Effector CD4-positive, alpha-beta T cell (primary cell): ENCODE measurements at places on chromosomes 4 and X.

DNA sequence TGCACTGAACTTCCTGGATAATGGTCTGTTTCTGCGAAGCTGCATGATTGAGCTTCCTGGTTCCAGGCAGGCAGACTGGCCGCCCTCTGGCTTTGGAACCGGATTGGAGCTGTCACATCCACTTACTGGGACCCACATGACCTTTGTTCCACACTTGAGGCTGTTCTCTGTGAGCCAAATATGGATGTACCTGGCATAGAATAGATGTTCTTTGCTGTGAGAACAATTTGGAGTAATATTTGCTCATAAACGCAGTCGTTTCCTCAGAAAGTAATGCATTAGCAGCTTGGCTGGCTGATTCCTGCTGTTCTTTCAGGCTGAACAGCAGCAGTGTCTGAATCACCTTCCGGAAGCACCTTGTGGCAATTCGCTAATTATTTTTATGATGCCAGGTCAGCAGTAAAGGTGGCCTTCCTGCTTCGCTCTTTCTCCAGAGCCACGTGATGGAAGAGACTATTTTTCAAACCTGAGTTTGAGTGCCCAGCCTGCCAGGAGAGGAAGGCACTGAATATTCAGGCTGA lies 78.1 kb upstream of the BOD1L1 start:
- DNase-seq, result no peak

- no peak for DNase-seq
Observed at GRCh38 chrX:72048510-72049455, 82.9 kb downstream of the RTL5 start.

- no peak for DNase-seq
Observed at GRCh38 chrX:103124284-103124683, 31.3 kb upstream of the NXF3 start.

- no peak for DNase-seq
Observed at GRCh38 chr4:123749383-123749782, 352.8 kb downstream of the SPRY1 start.

DNA sequence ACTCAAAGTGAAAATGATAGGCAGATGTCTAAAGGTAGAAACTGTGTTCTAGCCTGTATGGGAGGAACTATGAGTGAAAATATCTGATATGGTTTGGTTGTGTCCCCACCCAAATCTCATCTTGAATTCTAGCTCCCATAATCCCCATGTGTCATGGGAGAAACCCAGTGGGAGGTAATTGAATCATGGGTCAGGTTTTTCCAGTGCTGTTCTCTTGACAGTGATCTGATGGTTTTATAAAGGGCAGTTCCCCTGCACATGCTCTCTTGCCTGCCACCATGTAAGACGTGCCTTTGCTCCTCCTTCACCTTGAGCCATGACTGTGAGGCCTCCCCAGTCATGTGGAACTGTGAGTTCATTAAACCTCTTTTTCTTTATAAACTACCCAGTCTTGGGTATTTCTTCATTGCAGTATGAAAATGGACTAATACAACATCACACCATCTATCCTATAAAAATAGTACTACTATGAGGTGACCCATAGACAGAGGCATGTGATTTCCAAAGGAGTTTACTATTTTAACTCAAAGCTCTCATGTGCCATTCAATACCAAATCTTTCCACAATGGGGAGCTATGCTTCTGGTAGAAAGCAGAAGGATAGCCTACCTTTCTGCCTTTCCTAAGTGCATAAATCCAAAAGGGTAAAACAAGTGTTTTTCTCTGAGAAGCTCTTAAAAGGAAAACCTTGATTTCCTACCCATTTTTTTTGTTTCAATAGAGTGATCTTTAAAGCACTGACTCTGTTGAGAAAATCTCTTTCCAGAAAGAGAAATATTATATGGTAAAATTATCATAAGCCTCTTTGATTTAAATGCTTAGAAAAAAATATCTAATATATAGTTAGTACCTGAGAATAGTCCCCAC lies 38.8 kb downstream of the SEC31A start:
- no peak for DNase-seq

DNA sequence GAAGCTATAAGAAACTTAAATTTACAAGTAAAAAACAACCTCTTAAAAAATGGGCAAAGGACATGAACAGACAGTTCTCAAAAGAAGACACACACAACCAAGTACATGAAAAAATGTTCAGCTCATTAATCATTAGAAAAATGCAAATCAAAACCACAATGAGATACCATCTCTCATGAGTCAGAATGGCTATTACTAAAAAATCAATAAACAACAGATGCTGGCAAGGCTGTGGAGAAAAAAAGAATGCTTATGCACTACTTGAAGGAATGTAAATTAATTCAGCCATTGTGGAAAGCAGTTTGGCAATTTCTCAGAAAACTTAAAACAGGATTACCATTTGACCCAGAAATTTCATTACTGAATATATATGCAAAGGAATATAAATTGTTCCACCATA lies 666.3 kb upstream of the GRIA3 start:
- no peak for DNase-seq

- DNase-seq, result no peak
Observed at GRCh38 chr4:107835406-107835805, 10.7 kb downstream of the SGMS2 start.

GRCh38 chr4:90121676-90122354 lies 5.4 kb upstream of the CCSER1 start:
- DNase-seq, result no peak

- no peak for DNase-seq
Observed at GRCh38 chr4:184097241-184097605, 120.5 kb downstream of the ENPP6 start.

DNA sequence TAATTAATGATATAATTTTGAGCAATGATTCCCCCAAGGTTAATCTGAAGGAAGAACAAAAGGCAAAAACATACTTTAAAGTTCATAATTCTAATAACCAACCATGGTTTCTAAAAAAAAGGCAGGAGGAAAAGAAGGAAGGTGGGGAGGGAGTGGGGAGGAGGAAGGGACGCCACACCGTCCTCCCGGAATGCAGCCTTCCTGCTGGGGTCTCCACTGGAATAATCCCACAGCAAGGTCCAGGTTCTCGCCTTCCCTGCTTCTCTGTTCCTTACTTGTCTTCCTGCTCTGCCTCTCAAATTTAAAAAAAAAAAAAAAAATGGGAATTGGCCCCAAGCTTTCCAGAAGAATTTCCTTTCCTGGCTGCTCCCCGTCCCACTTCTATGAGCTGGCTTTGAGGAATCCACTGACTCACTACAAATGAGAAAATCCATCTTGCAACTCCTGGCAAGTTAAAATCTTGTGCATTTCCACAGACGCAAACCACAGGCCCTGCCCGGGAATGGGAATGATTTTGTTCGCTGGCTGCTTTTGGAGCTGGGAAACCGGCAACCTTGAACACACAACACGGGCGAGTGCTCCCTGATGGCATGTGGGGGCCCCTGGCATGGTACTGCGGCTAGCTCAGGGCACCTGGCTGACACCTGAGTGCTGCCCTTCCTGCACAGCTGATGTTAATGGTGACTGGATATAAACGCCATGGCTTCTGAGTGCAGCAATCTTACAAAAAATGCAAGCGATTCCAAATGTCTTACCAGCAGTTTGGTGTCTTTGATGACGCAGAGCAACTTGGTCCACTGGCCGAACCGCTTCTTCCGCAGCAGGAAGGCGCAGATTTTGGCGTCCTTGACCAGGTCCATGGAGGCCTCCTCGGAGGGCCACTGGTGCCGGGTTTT lies 97.0 kb downstream of the AFAP1 start:
- DNase-seq, result no peak

DNA sequence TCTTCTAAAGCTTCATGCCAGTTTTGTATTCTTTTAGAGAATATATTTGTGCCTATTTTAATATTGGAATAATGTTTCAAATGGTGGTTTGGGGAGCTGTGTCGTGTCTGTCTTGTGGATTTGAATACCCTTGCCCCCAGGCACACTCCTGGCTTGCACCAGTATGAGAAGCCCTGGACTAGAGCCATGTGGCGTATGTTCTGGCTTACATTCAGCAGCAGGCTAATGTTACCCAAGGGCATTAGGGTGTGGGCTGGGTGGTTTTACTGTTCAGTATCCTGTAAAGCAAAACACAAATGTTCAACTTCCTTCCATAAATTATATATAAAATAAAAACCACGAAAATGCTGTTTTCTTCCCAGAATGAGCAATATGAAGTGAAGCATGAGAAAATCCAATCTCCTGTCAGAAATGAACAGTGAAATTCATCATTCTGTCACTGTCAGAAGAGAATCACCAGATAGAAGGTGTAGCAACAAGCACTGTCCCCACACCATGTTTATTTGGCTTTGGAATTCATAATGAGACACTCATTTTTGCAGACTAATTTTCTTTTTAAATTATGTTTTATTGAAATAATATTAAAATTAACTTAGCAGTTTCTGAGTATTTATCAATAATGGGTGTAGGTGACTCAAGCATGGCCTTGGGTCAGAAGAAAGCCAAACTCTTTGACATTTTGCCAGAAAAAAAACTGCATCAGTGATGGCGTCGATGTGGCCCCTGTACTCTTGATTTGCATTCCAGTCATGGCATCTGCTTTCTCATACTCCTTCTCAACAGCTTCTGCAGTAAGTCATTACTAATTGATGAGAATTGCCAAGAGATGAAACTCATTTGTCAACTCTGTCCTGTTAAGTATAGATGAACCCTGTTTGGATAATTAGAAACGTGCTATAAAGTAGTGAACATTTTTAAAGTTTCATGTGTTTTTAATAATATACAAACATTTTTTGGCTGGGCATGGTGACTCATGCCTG lies 43.8 kb downstream of the WWC2 start:
- DNase-seq, result no peak

DNA sequence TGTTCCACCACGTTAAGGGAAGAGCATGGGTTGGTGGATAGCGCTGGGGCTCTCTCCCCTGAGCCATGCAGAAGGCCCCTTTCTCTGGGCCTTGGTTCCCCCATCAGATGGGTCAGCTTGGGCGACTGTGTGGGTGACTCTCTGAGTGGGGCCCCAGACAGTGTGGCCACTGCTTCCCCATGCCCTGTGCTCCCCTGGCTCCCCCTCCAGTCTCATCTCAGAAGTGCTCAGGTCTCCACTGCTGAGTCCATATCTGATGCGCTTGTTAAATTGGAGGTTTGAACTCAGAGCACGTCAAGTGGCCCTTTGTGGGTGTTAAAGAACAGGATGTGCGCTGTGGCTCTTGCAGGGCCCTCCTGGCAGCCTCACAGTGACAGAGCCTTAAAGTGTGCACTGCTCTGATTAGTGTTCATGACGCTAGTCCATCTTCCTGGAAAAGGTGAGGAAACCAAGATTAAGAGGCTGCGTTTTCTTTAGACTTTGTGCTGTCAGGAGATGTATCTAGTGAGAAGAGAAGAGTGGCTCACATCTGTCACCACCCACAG lies 59.8 kb downstream of the NELFA start:
- no peak for DNase-seq

GRCh38 chr4:115215935-115216334 lies 102.5 kb upstream of the NDST4 start:
- DNase-seq, result no peak

DNA sequence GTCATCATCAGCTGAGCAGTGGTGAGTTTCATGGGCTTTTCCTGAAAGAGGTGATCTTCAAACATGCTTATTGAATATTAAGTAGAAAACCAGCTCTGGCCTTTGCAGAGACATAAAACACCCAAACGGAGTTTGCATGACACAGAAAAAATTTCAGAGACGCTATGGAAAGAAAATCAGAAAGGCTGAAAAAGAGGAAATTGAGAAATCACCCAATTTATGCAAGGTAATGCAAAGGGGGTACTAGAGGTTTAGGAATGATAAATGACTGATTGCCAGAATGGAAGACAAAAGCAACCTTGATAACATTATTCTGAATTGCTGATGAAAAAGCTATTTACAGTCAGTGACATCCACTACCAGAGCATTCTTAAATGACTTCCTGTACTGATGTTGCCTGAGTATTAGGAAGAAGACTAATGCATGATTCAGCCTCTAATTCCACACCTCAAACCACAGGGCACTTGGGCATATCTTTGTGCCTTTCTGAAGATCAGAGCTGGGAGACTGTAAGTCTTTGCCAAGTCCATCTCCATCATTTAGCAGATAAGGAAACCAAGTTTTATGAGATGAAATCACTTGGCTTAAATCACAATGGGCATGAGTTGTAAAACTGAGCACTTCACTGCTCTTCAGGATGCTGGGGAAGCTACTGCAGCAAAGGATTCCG lies 565.7 kb downstream of the PPARGC1A start:
- no peak for DNase-seq

DNA sequence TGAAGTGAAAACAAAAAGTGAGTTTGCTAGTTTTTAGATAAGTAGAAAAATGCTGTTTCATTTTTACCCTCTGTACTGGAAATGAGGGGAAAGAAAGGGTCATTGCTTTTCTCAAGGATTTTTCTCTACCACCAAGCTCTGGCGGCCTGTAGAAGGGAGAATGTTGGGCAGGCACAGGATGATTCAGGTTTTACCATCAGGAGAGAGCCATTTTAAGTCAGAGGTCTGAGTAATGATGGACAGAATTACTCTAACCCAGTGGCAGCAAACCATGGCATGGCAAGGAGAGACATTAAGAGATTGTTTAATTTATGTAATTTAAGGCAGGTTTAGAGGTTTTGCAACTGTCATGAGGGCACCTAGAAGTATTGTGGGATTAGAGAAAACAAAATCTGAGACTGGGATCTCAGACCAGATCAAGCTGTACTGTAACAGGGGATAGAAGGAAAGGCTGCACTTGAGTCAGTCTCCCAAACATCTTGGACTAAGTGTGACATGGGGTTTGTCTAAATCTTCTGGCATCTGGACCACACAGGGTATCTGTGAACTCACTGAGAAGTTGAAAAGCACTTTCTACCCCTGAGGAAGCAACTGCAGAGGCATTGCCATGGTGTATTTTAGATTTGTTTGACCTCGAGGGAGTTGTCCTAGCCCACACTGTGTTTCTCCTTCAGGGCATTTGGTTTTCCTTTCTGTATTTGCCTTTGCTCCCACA lies 81.6 kb downstream of the BANK1 start:
- no peak for DNase-seq

GRCh38 chr4:95304898-95305297 lies 243.9 kb downstream of the UNC5C start:
- no peak for DNase-seq

- no peak for DNase-seq
Observed at GRCh38 chrX:100674705-100675104, 30.7 kb downstream of the SRPX2 start.

GRCh38 chr4:118909173-118909956 lies 20.7 kb downstream of the SYNPO2 start:
- no peak for DNase-seq

DNA sequence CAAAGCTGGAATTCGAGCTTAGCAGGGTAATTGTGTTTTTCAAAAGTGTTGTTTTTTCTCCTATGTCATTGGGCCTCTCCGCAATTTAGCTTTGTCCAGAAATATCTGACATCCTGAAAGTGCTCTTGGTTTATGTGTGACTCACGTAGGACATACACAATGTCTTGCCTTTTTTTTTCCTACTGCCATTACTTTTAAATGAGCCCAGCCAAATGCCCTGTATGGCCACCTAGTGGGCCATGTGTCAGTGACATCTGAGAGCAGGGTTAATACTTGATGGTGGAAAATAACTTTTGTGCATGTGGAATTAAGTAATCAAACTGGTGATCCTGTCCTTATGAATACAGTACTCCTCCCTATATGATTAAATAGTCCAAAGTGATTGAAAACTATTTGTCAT lies 1411.1 kb upstream of the TENM3 start:
- no peak for DNase-seq
